ENCODE measurements at places on chromosomes 3 and 15.

- DNase-seq, result no peak
Observed at GRCh38 chr3:141979050-141979671, 102.7 kb downstream of the ATP1B3 start.

DNA sequence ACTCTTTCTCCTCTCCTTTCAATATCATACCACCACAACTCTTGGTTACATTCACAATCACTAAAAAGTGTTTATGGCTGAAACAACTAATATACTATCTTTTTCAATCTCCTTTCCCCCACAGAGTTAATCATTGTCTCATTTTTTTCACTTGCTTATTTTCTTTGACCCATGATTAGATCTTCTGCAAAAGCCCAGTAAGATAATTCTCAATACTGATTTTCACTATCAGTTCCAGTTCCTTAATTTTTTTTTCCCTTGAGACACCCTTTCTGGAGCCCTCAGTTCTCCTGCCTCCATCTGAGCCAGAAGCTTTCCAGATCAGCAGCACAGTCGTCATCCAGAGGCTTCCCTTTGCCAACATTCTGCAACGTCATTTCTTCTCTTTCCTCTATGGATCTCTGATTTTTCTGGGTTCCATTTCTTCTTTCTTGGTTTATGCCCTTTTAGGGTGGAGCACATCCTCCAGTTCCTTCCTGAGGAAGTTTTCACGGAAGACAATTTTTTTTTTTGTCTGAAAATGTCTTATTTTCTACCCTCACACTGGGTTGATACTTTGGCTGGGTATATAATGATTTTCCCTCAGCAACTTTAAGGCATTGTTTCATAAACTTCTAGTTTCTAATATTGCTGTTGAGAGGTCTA, 88.7 kb upstream of the C15orf39 start:
- DNase-seq, result no peak

- DNase-seq, result no peak
Observed at GRCh38 chr15:57337868-57338411, 38.4 kb upstream of the CGNL1 start.

- DNase-seq, result peak; percentile 58
Observed at GRCh38 chr3:115819785-115820384, 196.6 kb downstream of the GAP43 start.

- no peak for DNase-seq
Observed at GRCh38 chr15:62618432-62618831, 424.1 kb upstream of the TPM1 start.

DNA sequence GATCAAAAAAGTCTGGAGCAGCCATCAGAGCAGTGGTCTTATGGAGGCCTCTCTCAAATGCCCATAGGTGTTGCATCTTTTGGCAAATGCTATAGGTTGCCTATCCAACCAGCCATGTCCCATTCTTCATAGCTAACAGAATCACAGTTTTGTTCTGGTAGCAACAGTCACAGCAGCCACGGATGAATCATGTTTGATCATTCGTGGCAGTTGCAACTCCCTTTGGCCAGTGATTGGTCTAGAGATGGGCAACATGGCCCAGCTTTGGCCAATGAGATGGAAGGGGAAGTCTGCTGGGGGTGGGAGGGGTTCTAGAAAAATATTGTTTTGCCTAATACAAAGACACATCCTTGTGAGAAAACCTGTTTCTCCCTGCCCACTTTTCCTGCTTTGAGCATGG, 50.3 kb upstream of the PPP2R3A start:
- DNase-seq, result no peak

- no peak for DNase-seq
Observed at GRCh38 chr3:30567139-30567753, 39.2 kb upstream of the TGFBR2 start.

DNA sequence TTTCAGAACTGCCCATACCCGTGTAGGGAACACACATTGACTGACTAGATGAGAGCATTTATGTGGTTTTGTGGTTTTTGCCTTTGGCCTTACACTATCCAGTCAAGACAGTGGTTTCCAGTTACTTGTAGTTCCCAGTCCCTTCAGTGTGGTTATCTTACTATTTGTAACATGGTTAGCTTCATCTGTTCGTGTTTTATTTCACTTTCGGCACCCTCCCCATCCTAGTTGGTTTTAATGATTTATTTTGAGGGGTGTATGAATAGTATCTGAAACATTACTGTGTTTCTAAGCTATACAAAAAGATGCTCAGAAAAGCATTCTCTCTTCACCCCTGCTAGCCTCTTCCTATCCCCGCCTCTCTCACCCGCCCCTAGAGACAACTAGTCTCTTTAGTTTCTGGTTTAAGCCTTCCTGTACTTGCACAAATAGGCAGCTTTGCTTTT, 14.1 kb downstream of the LYSMD4 start:
- DNase-seq, result no peak

DNA sequence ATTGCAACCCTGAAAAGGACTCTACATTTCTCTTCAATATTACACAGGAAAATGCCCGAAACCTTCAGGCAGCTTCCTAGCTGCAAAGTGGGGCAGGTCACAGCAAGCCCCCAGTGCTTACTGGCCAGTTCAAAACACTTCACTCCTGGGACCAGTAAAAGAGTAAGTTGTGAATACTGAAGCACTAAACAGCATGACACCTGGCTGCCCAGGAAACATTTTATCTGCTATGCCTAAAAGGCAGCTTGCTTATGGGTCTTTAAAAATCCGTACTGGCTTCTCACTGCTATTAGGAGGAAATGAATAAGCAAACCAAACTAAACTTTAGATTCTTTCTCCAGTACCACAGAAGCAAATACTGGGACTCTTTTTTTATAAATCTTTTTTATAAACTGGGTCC, 457.9 kb upstream of the ALCAM start:
- DNase-seq, result peak; percentile 68

DNA sequence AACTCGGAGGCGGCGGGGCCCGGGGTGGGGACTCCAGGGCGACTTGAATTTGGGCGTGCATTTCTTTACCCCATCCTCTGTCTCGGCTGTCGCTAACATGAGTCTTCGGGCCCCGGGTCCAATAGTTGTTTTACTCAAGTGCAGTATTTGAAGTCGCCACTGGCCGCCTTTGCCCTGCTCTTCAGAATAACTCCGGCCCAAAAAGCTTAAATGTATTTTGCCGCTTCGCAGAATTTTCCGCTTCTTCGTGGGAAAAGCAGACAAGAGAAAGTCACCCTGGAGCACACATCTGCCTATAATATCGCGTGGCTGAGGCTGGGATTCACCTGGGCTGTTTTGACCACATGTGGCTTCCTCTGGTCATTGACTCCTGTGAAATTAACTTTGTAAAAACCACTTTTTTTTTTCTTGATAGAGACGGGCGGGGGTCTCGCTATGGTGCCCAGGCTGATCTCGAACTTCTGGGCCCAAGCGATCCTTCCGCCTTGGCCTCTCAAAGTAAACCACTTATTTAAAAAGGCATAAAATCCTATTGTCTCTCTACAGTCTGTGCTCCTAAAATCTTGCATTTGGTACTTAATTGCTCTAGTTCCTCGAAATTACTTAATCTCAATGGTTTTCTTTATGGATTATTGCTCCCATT, 676 bp downstream of the CNOT10 start:
- DNase-seq, result peak; percentile 21

DNA sequence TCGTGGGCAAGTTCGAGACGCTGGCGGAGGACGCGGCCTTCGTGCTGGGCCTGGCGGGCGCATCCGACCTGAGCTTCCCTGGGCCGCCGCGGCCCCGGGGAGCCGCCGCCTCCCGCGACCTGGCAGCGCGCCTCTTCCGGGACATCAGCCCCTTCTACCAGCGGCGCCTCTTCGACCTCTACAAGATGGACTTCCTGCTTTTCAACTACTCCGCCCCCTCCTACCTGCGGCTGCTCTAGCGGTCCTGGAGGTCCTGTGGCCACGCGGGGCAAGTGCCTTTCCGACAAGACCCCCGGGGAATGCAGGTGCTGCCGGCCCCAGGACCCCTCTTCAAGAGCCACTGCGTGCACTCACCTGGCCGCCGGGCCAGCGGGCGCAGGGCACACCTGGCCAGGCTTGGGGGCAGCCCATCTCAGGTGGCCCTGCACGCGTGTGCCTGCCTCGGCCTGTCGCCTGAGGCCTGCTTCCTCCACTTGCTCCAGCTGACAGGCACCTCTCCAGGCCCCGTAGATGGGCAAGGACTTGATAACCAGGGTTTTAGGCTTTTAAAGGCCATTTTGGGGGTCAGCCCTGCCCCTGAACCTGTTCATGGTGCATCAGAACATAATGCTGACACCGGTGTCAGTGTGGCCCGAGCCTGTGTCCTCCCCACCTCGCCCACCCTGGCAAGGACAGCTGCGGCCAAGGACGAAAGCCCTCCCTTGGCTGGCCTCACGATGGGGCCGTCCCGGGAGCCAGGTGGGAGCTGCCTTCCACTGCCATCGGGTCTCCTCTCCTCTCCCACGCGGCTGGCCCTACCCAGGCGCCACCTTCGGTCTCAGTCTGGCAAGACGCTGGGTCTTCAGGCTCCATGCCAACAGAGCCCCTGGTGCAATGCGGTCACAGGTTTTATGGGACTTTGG, 16.1 kb downstream of the C3orf22 start:
- DNase-seq, result no peak

DNA sequence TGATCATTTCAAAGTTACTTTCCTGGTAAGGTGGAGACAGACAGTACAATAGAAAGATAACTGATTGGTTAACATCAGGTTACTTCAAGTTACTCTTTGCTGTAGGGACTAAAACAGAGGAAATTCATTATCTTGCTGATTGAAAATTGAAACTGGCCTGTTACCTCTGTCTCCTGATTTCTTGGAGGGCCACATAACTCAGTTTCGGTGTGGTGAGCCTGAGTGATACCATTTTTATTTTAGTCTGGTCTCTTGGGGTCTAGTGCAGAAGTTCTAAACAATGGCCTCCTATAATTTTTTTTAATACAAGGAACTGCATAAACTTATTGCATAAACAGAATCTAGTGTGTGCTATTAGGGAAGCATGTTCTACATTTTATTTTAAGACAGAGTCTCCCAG, 1.2 kb upstream of the ICE2 start:
- DNase-seq, result no peak

DNA sequence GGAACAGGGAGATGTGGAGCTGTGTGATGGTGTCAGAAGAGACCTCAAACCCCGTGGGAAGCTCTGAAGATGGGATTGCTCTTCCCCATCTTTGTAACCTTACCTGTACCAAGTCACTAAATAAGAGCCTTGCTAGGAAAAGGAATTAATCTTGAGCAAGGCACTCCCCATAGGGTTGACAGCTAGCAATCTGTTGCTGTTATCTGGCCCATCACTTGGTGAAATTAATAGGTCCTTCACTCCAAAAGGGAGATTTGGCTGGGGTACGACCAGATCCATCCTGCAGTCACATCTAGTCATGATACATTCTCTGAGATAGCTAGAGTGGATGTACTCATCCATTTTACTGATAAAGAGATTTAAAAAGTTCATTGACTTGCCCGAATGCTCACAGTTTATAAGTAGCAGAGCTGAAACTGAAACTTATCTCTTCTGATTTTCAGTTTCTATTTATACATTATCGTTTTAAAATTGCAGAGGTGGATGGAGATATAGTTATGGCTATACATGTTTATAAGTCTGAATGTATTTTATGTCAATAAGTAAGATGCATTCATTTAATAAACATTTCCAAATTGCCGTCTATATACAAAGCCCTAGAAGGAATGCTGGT, 299.1 kb upstream of the MCTP2 start:
- no peak for DNase-seq

DNA sequence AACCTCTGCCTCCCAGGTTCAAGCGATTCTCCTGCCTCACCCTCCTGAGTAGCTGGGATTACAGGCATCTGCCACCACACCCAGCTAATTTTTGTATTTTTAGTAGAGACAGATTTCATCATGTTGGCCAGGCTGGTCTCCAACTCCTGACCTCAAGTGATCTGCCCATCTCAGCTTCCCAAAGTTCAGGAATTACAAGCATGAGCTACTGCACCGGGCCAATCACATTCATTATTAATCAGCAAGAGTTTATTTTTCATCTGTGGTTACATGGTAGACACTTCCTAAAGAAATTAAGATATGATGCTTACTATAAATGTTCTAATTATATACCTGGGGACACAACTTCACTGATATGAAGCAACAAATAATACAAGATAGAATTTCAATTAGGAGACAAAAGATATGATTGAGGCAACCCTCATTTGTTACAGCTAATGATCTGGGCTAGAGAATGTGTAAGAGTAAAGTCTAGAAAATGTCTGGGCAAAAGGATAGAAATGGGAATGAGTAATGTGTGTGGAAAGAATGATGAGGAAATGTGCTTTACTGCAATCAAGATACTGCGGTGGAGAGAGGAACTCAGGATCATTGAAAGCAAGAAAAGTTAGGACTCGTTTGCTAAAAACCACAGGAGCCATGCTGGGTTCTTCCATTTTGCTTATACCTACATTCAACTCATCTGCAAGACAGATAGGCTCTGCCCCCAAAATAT, 366.8 kb downstream of the ZIC1 start:
- DNase-seq, result no peak

DNA sequence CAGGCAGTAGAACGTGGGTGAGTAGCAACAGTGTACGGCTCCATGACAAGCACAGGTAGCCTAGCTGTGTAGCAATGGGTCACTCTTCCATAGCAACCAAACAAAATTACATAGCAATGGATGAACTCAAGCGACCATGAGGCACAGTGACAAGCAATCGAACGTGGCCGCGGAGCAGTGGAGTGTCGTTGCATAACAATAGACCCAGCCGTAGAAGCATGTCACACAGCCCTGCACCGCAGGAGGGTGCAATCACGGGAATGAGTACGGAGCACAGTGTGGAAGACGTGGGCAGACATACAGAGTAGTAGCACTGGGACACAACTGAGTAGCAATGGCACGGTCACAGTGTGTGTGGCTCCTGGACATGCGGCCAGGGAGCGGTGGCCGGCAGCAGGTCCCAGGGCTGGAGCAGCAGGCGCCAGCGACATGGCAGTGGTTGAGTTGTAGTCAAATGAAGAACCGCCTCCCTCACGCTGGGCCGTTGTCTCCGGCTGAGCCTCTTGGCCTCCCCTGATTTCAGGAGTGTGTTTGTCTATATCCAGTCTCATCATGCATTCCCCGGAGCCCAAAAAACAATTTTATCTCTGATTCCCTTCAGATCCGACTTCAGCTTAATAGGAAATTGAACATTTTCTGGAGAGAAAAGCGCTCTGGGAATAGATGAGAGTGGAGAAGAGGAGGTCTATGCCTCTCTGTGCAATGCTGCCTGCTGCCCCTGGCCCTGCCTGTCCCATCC, 64.1 kb downstream of the CCDC33 start:
- DNase-seq, result no peak

- no peak for DNase-seq
Observed at GRCh38 chr3:21898316-21898715, 147.3 kb upstream of the ZNF385D start.

Data from NCI-H524 (cell line).